Amniotic stem cell (primary cell): ENCODE measurements at places on chromosomes 3 and 15.

DNA sequence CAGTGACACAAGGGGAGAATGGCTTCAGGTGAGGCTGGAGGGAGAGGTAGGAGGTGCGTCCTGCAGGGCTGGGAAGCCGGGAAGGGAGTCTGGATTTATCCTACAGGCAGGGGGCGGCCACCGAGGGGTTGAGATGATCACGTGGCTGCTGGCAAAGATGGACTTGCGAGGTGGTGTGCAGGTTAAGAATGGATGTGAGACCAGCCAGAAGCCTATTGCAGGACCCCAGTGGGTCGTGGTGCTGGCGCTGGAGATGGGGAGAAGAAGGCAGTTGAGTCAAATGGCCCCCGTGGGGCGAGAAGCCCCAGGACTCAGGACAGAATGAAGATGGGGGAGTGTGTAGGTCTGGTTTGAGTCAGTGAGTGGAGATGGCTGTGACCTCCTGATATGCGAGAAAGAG, 183.1 kb downstream of the FAM43A start:
- DNase-seq, result no peak

- no peak for DNase-seq
These were observed 479.9 kb downstream of the CNTN4 start for GRCh38 chr3:2578560-2578959.

DNA sequence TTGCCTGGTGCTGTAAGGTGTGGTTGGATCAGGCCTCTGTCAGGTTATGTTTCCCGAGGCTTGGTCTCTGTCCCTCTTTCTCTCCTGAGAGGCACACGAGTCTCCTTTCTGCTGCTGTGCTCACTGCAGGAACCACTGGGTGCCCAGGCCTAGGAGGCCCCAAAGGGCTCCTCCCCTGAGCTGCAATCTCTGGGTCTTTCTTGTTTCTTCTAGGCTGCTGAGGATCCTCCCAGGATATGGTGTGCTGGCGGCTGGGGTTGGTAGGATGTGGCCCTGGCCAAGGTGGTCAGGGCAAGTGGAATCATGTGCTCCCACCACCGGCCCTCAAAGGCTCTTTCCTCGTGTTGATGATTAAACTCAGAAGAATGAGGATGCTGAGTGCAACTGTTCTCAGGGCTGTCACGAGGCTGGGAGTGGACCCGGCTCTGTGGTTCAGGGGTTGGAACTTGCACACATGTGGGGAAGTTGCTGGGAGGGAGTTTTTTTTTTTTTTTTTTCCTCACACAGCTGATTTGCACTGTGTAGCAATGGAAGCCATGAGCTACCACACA, 43.6 kb upstream of the CTSH start:
- peak; percentile 81 for DNase-seq

- DNase-seq, result no peak
These were observed 253 bp downstream of the IFT80 start for GRCh38 chr3:160398820-160399124.

DNA sequence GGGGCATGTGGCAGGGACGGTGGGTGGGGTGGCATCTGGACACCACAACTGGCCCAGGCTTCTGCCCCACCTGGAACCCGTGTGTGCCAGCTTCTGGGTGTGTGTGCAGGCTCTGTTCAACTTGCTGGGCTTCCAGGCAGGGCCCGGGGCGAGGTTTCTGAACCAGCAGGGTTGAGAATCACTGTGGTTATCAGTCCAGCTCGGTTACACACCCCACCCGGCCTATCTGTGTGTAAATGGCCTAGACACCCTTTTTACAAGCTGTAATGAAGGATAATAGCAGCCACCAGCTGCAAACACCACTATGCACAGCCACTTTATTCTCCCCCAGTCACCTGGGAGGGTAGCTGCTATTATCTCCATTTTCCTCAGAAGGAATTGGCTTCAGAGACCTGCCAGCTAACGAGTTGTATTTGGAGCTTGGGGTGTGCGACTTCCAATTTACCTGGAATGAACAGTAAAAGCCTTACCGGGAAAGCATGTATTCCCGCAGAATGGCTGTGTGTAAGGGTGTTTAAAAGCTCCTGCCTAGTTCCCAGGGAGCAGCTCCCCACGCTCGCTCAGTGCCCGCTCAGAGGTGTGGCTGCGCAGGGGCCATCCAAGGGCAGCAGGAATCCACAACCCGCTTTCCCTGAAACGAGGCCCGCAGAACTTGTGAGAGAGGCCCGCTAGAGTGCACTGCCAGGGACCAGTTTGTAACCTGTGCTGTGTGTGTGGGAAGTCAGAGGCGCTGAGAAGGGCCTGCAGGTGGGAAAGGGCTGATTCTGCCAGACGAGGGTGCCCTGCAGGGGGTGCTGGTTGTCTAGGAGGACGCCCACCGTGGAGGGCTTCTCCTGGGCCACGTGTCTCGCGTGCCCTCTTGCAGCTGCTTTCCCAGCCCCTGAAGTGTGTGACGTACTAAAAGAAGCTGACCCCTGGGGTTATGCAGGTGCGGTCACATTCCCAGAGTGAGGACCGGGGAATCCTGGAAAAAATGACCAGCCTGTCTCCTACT, 83.5 kb downstream of the C3orf70 start:
- DNase-seq, result no peak

GRCh38 chr3:105377716-105378115, 11.0 kb downstream of the ALCAM start:
- DNase-seq, result no peak

GRCh38 chr3:113551820-113552219, 19.5 kb downstream of the SIDT1 start:
- DNase-seq, result no peak

DNA sequence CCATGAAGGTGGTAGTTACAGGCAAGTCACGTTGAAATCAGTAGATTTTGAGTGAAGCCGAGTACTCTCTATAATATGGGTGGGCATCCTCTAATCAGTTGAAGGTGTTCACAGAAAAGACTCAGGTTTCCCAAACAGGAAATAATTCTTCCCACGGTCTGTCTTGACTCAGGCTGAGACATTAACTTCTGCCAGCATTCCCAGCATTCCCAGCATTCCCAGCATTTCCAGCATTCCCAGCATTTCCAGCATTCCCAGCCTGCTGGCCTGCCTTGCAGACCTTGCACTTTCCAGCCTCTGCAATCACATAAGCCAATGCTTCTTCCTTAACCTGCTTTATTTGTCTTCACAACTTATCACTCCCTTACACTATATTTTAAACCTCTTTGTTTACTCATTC, 542.3 kb upstream of the ROBO2 start:
- DNase-seq, result no peak

DNA sequence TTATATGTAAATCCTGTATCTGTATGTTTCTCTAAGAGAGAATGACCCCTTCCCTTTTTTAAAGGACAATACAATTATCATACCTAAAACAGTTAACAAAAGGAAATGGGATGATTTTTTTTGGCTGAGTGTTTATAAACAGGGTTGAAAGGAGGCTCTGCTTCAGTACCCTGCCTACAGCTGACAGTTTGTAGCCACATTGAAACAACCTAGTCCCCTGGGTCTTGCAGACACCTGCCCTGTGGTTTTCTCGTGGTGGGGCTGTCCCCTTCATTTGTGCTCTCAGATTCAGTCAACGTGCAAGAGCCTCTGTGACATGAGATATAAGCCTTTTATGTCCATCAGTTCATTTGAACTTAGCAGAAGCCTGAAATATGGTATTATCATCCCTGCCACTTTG, 2.3 kb upstream of the HMCES start:
- no peak for DNase-seq

GRCh38 chr3:14230729-14231128, 52.1 kb downstream of the LSM3 start:
- DNase-seq, result no peak

DNA sequence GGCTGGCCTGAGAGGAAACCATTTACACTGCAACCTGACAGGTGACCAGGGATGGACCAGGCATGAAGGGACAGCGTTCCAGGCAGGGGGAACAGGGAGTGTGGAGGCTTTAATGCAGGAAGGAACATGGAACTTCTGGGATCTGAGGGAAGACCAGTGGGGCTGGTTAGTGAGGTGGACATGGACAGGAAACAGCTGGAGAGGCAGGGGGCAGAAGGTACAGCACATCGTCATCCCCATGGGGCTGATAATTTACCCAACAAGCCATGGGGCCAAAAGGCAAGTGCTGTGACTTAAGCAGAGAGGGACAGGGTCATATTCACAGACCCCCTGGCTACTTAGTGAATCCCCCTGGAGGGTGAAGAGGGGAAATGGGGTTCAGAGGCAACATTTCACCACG, 77.0 kb upstream of the LARS2 start:
- DNase-seq, result no peak

DNA sequence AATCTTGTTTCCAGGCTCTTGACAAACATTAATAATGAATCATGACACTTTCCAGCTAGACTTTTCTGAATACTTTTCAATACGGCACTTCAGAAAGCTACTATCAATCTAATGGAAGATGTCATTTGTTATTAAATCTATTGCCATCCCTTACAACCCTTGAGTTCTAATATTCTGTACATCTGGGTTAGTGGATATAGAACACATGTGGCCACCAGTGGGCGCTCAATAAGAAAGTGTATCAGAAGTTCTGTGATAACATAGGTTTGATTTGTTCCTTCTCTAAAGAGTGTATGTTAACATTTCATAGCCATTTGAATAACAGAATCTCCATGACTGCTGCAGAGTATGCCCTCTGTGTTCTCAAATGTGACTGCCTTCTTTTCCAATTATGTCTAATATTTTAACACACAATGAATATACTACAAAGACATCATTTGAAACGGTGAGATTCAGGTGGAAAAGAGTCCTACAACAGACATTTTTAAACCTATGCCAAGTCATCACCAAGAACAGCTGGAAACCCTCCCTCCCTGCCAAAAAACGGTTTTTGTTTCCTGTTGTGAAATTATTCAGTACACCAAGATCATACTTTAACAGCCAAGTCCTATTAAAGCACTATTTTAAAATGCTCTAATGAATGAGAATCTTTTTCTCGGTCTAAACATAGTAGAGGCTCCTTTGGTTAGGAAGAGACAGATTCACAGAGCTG, 22.2 kb downstream of the ALDH1A2 start:
- DNase-seq, result no peak

DNA sequence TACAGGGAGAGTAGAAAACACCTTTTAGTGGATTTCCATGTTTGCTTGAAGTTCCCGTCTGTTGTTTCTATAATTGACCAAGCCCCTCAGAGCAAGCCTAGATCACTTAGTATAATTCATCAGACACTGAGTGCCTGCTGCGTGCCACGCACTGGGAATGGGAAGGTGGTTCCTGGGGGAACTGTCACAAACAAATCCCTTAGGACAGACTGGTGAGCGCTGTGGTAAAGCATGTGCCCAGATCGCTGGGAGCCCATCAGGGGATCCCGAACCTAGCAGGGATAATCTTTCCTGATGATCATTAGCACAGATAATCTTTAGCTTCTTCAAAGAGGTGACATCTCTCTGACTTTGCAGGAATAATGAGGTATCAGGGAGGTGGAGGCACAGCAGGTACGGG, 9.6 kb downstream of the MRPS11 start:
- DNase-seq, result no peak

- no peak for DNase-seq
These were observed 1.7 kb downstream of the P2RY14 start for GRCh38 chr3:151276687-151277042.

- DNase-seq, result no peak
These were observed 7.0 kb upstream of the HAPLN3 start for GRCh38 chr15:88902221-88902835.

DNA sequence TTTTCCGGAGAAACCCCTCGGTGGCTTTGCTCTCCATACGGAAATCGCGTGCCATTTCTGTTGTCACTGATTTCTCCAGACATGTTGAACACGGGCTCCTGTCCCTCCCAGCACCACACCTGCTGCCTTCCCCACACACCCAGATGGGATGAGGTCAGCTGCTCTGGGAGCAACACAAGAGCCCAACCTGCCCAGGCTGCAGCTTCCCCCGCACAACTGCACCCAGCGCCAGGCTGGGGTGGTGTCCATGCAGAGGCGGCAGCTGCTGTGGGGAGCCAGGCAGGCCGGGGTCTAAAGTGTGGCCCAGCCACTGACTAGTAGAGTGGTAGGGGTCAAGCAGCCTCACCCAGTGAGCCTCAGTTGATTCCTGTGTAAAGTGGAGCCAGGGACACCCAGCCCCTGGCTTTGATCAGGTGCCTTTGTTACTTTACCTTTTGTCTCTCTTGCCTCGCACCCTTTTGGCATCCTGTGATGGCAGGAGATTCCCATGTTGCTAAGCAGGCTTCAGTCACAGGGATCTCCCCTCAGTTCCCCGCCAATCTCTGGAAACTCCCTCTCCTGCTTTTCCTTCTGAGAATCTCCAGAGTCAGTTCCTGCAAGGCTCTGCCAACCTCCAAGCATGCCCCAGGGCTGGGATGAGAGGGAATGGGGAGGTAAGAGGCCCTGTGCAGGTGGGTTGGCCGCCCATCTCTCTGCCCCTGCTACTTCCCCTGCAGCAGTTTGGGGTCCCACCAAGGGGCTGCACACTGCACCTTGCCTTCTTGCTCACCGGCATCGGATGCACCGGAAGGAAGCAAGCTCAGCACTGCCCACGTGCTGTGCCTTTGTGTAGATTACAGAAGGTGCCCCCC, 91.8 kb upstream of the ALDH1A3 start:
- no peak for DNase-seq

GRCh38 chr15:91508633-91509032, 344.9 kb upstream of the SLCO3A1 start:
- no peak for DNase-seq

DNA sequence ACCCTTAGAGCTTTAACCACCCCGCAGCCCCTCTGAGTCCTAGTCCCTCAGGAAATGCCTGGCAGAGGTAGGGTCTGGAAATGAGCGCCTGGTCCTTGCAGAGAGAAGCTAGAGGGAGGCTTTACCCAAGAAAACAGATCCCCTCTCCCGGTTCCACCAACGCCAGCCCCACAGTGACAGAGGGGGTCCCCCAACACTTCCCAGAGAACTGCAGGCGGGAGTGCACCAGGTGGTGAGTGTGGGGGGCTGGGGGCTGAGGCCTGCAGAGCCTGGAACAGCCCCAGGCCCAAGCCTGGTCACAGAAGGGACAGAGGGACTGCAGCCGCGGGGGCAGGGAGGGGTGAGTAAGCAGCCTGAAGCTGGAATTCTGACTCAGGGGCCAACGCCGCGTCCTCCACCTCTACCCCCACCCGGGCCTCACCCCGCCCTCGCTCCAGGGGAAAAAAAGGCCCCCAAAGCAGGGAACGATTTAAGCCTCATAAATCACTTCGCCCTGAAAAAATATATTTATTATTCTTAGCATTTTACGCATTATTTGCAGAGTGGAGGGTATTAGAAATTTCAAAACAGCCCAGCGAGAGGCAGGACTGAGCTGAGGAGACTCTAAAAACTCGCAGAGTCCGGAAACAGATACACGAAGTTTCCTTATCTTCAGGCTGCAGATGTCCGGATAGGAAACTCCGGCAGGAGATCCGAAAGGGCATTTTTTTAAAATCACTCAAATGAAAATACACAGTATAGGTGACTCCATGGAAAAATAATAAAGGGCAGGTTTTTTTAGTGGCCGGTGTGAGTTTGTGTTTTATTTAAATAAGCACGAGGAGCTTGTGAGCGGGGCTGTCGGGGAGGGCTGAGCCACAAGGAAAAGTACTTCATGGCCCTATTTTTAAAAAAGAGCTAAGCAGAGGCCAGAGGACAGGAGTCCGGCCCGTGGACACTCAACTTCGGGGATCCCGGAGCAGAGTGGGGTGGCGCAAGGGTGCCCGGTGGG, 10.0 kb downstream of the GATA2 start:
- peak; percentile 96 for DNase-seq

GRCh38 chr3:88188436-88188835, 38.7 kb downstream of the C3orf38 start:
- no peak for DNase-seq
